ENCODE measurements at places on chromosomes 1 and 21.

GRCh38 chr1:50929376-50929958, 30.6 kb downstream of the FAF1 start:
- no peak for DNase-seq

DNA sequence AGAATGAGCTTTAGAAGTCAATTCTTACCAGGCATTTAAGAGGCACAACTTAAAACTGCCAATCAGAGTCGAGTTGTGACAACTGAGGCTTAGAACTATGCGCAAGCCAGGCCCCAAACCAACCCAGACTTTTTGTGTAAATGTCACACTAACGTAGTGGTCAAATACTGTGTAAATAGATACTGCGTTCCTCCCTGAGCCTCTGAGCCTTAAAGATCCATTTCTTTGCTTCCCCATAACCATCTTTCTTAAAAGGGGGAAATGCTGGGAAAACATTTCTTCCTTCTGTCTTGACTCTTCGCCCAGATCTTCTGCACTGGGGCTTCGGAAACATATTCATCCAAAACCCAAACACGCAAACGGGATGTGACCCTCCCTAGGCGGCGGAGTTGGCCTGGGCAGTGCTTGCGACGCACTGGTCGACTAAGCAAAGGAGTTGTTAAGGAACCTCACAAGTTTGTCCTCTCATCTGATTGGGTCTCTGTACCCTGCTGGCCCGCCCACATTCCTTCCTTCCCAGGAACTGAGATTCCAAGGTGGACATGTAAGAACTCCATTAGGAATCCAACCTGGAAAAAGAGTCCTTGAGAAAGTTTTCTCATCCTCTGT, 2.6 kb downstream of the ADAMTS5 start:
- DNase-seq: no peak

GRCh38 chr1:117537291-117537920, 68.4 kb upstream of the TENT5C start:
- DNase-seq: peak; percentile 43

DNA sequence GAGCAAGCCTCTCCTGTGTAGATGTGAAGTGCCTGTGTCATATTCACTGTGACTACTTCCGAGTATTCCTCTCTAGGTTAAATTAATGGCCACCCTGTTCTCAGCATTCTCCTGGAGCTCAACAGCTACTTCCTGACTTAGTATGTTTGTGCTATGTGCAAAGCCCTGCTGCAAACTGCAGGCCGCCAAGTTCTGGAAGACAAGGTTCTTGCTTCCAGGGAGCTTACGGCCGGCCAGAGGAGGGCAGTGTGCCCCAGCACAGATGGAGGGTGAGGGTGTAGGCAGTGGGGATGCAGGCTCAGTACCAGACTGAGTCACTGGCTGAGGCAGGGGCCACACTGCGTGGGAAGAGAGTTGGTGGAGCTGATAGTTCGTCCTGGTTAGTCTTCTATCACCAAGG, 43.2 kb downstream of the ELK4 start:
- peak; percentile 61 for DNase-seq

DNA sequence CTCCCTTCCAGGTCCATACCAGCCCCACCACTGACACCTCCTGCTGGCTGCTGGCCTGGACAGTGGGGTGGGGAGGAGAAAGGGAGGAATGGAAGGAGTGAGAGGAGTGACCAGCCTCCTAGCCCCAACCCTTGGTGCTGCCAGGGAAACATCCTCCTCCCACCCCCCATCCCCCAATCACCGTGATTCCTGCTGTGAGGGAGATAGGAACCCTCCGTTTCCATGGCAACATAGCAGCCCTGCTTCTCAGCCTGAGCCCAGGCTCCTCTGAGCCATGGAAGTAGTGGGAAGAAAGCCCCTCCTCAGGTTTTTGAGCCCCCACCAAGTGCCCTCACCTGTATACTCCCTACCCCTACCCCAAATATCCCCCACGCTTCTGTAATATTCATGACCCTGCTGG, 44.4 kb upstream of the SCMH1 start:
- no peak for DNase-seq

- no peak for DNase-seq
These were observed 31.6 kb downstream of the KRTAP20-3 start for GRCh38 chr21:30674312-30674711.

GRCh38 chr1:55255901-55256300, 40.7 kb upstream of the USP24 start:
- no peak for DNase-seq

DNA sequence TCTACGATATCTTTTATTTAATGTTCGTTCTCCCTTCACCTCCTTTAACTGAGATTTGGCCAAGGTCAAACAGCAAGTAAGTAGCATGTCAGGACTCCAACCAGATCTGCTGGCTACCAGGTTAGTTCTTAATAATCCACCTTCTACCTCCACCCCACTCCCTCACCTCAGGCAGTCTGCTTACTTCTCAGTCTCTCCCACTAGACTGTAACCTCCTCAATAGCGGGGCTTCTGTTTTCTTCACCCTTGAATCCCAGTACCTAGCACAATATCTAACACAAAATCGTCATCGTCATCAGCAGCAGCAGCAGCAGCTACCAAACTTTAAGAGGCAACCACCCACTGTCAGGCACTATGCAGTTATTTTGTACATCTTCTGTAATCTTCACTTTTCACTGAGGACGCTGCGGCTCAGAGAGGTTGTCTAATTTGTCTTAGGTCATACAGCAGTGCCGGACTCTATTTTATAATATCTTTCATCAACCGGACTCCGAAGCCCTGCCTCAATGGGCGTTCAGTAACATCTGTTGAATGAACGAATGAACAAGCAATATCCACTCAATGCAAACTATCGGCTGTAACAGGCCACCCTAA, 859 bp upstream of the MAGI3 start:
- no peak for DNase-seq

DNA sequence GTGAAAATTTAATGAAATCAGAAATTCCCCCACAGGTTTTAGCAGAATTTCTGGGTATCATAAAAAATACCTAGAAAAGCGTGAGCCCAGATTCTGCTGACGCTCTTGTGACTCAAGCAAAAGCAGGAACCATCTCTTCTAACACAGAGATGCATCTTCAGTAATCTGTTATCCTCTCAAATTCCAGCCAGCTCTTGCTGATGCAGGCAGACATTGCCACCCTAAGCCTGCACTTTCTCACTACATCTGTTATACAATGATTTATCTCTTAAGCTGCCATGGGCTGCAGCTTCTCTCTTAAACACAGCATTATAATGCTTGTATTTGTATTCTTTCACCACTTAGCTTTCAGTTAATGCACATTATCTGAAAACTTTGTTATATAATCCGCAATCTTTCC, 113.0 kb upstream of the RGS1 start:
- no peak for DNase-seq

DNA sequence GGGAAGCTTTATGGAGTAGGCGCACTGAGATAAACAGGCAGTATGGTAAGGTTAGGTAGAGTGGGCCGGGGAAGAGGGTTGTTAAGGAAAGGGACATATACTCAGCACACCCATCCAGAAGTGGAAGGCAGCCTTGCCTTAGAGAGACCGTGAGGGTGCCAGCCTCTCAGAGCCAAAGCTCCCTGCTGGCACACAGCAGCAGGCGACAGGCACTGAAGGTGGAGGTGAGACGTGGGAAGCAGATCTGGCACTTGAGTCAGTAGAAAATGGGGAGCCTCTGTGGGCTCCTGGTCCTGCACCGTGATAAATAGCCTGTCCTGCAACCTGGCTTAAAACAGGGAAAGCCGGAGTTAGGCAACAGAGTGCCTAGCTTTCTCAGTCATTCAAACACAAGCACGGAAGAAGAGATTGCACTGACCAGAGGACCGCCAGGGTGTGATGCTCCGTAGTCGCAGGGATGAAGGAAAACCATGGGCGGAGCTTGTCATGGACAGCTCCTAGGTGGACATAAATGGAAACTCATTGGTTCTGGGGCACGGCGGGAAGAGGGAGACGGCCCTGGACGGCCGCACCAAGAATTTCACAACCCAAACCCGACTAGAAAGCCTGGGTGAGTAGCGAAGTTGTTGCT, 15.5 kb downstream of the KCNK1 start:
- no peak for DNase-seq

- DNase-seq: no peak
These were observed 13.8 kb upstream of the UBXN10 start for GRCh38 chr1:20172033-20172590.

- DNase-seq: no peak
These were observed 148.6 kb upstream of the CACNA1E start for GRCh38 chr1:181334724-181335123.

DNA sequence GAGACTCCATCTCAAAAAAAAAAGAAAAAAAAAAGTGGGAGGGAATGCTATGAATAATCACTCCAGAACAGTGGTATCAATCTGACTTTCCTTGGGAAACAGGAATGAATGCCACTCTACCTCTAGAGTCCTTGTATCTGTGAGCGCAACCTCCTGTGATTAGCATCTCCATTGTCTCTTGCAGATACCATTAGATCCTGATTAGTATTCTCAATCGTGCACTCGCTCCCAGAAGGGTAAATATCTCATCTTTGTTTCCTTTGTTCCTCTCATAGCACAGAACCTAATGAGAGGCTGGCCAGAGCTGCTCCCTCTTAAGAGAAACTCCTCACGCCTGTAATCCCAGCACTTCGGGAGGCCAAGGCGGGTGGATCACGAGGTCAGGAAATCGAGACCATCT, 184.4 kb upstream of the KCNK2 start:
- no peak for DNase-seq

DNA sequence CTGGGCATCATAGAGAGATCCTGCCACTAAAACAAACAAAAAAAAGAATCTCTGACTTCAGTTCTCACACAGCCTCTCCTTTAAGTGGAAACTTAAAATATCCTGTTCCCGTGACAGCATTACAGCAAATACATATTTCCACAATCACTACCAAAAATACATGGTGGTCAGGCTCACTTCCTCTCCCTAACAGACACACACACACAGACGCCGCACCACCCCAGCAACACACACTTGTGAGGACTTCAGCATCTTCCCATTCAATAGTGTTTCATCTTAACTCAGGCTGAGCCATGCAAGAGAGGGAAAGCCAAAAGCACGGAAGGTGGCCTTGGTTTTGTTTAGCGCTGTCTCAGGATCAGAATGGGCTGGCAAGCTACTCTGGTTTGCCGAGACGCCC, 21.9 kb downstream of the KIAA1614 start:
- DNase-seq: no peak
